ENCODE measurements at places on chromosomes 3 and 15.

- no peak for DNase-seq
These were observed 108.5 kb downstream of the GLDN start for GRCh38 chr15:51450001-51450400.

GRCh38 chr3:99751649-99752048, 66.0 kb upstream of the CMSS1 start:
- DNase-seq: peak; percentile 65

GRCh38 chr3:9581742-9582141, 28.1 kb upstream of the LHFPL4 start:
- no peak for DNase-seq

DNA sequence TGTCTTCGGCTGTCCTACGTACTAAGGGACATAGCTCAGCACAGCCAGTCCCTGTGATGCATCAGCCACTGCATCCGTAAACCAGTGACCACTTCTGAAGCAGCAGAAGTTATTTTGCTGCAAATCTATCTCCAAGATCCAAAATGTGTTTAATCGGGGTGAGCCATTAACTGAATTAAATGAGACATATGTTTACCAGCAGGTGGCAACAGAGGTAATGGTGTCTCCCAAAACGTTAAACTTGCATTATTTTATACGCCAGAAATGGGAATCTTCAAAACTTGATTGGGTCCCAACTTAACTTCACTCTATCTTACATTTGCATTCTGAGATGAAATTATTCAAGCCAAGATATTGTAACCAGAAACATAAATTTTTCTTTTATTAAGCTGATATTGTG, 75.3 kb upstream of the BOC start:
- DNase-seq: peak; percentile 54

GRCh38 chr3:191340966-191341365, 10.6 kb upstream of the UTS2B start:
- no peak for DNase-seq

GRCh38 chr15:89825271-89825940, 10.8 kb upstream of the ANPEP start:
- no peak for DNase-seq

DNA sequence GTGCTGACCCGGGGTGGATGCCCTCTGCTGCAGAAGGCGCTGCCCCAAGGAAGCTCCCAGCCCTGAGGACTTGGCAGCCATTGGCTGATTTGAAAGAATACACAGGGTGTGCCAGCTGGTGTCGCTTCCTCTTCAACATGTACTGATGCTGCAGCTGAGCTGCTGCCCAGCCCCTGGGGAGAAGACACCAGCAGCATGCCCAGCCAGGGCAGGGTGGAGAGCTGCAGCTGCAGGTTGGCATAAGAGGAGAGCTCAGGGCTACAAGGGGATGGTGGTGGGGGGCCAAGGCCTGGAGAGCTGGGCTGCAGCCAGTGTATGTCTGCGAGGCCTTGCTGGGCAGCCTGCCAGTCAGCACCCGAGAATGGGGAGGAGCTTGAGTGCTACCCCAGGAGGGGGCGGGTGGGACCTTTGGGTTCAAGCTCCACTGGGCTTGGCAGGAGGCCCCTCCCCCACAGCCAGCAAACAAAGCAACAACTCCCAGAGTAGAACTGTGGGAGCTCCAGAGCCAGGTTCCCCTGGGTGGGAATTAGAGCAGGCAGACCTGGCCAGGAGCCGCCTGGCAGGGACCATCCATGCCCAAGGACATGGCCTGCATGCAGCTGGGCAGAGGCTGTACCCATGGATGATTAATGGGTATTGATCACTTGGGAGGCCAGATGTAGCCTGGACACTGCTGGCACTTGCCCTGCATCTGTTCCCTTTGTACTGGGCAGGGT, 9.2 kb upstream of the SEMA4B start:
- no peak for DNase-seq

GRCh38 chr3:180402471-180403073, 199.4 kb upstream of the TTC14 start:
- DNase-seq: no peak

DNA sequence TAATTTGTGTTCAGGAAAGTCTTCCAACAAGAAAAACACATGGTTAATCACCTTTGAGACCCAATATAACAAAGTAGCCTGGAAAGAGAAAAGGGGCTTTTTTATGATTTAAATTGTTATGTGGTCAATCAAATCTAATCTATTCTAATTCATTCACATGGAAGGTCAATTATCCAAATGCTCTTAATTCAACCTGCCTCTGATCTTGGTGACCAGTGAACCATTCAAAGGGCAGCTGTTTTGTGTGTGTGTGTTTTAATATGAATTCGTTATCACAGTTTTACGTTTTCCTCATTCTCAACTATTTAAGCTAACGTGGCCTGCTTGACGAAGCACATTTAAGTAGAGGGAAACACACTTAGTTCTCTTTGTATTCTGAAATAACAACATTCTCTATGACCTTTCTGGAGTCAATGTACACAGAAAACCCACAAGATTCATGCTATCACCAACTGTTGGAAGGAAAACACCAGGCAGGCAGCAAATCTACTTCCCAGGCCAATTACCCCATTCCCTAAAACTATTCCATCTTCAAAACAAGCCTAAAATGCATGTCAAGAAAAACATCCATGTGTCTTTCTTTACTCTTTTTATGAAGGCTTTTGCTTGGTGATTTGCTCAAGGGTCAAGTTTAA, 195.4 kb downstream of the SUCLG2 start:
- no peak for DNase-seq

DNA sequence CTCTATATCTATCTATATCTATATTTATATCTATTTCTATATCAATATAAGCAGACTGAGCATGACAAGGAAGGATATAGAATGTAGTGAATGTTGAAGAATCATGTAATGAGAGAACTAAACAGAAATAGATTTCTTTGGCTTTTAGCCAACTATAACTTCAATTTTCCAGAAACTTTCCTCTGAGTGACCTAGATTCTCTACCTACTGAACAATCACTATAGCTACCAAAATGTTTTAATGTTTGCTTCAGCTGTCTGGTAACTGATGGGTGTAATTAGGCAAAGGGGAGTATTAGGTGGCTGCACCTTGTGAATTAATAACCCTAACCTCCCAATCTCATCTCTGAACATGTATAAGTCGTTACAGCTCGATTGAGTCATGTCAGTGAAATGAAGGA, 76.4 kb upstream of the ROBO1 start:
- DNase-seq: no peak

GRCh38 chr15:52804526-52805081, 14.5 kb upstream of the ONECUT1 start:
- DNase-seq: no peak

- no peak for DNase-seq
These were observed 31.6 kb upstream of the GABRG3 start for GRCh38 chr15:26939398-26939797.

GRCh38 chr15:101410612-101411011, 78.9 kb downstream of the PCSK6 start:
- no peak for DNase-seq

DNA sequence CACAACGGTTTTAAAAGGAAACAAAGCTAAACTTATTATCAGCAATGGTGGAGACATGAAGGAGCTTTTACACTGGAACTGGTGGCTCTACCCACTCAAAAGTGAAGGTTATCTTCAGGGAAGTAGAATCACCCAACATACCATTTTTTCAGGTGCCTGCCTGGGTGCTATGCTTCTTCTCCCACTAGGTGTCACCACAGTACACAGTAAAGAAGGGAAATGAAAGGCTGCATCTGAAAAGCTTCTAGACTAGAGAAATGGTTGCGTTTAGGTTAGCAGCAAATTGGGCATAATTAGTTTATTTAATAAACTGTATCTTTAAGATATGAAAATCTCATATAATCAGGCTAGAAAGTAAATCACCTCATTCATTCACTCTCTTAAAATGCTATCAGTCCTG, 47.0 kb upstream of the SELENOK start:
- peak; percentile 69 for DNase-seq

- no peak for DNase-seq
These were observed 163.1 kb downstream of the PLCL2 start for GRCh38 chr3:17047894-17048293.

DNA sequence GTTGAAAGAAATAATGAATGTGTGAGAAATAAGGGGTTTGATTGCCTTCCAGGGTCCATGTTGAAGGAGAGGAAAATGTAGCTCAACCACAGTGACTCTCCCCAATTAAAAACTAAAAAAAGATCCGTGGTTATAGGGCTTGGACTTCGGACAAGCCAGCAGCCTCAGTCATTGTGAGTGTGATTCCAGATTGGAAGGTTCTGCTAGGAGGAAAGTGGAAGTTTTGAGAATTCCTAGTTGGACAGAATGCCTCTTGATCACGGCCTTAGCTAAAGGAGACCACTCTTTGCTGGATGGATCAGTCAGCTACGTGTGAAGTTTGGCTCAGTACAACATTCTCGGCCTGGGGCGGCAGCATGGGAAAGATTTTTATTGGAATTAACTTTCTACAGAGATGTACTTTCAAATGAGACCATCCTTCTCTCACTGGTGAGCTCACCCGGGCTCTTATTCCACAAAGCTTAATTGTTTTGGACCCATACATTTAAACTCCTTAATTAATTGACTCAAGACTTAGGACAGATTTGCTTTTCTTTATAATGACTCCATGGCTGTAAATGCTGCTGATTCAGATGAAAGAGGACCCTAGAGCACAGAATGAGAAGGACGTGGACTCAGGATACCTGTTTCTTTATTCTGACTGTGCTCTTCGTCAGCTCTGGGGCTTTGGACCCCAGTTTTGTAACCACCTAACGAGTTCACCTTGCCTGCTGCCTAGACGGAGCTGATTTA, 27.5 kb downstream of the FLNB start:
- peak; percentile 46 for DNase-seq

- no peak for DNase-seq
These were observed 9.0 kb downstream of the ACP3 start for GRCh38 chr3:132326251-132326650.

DNA sequence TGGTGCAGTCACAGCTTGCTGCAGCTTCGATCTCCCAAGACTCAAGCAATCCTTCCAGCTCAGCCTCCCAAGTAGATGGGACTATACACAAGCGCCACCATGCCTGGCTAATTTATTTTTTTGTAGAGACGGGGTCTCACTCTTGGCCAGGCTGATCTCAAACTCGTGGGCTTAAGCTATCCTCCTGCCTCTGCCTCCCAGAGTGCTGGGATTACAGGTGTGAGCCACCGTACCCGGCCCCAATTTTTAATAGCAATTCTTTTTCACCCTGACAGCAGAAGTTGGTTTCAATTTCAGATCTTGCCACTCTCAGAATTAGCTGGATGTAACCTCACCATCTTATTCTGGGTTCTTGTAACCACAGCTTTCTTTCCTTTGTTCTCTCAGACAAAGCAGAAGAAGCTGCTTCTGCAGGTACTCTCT, 64.8 kb downstream of the TRIM71 start:
- DNase-seq: no peak

DNA sequence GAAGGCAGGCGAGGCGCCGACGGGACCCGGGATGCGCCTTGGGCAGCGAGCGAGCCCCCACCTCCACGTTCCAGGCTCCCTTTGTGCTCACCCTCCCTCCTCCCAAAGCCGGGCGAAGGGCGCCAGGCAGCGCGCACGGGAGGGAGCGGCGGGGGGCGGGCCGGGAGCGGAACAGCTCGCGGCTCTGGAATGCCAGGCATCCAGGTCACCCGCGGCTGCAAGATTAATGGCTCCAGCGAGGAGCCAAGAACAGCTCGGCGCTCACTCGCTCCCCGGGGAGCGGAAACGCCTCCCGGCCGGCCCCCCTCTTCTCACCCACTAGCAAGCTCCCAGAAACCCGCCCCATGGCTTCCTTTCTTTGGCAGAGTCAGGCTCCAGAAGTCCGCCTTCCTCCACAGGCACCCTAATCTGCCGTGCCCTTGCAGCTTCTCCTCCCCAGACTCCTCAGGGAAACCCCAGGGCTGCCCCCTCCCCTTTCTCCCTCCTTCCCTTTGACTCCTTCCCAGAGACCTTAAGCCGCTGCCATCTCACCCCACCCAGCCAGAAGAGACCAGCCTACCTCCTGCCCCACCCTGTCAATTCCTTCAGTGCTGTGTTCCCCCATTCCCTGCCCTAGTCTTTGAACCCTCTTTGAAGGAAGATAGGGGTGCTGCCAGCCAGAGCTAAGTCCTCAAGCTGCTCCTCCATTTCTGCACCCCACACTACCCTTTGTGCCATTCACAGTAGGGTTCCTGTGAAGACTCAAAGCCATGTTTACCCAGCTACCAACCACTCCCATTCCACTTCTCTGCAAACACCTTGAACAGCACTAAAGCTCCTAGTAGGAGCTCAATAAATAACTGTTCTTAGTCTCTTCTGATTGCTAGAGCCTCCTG, 9.9 kb downstream of the AMOTL2 start:
- DNase-seq: peak; percentile 97

DNA sequence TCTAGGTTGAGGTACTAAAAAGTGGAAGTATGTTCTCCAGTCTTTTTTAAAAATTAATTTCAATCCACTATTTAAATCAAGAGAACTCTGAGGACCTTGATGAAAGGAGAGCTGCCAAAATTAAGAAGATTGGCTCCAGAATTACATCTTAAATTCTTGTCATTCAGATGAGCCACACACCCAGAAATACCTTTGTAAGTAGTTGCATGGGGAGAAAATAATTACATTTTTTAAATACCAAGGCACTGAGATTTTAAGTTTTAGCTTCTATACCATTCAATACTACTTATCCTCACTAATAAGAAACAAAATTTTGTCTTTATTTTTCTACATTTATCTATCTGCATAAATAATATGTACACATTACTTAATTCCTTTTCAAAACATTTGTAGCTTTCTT, 1132.8 kb downstream of the OTOL1 start:
- peak; percentile 20 for DNase-seq

All from GM03348 (cell line).